ENCODE measurements at places on chromosomes 11 and 22.

GRCh38 chr11:111745719-111746504 is 20.3 kb downstream of the PPP2R1B start:
- DNase-seq: no peak

DNA sequence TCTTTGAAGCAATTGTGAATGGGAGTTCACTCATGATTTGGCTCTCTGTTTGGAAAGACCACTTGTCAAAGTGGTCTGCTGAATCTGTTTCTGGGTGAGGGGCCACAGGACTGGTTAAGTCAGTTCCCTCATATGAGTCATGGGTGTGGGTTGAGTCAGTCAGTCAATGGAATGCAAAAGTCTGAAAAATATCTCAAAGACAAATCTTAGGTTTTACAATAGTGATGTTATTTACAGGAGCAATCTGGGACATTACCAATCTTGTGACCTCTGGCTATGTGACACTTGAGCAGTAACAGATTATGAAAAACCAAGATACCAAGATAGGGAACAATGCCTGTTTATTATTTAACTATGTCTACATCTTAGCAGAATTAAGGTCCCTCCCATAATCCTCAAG is 311.6 kb downstream of the AASDHPPT start:
- DNase-seq: no peak

GRCh38 chr11:100469835-100470234 is 217.3 kb upstream of the ARHGAP42 start:
- DNase-seq: no peak

DNA sequence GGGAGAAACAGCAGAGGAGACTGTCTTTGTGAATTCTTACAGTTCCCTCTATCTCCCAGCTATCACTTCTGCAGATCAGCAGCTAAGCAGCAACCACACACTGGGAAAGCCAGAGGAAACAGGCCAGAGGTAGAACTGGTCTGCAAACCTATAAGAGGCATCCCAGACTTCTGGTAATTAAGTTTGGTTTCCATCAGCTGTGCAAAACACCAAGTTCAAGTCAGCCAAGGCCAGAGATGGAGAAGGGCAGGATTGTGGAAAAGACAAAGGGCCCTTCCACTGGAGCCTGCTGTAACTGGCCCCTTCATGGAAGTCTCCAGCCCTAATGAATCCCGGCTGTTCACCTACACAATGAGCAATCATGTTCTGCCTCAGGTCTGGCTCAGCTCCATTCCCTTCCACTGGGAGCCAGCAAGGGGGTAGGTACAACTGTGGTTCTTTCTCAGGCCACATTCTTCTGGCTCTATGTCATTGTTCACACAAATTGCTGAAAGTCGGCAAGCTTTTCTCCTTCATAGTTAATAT is 4.6 kb upstream of the PAMR1 start:
- no peak for DNase-seq

DNA sequence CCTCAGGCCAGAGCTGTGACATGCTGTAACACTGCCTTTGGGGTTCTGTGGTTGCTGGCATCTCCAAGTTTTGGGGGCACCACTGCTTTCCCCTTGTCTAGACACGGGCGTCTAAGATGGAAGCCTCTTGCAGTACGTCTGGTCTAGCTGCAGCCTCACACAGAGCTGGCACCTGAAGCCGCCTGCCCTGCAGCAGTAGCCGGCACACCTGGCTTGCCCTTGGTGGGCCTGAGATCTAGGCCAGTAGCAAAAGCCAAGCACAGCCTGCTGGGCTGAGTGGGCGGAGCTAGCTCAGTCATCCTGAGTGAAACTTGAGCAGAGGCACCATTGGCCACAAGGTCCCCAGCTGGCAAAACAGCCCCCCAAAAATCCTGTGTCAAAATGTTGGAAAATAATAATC is 154.2 kb downstream of the DLG2 start:
- no peak for DNase-seq

DNA sequence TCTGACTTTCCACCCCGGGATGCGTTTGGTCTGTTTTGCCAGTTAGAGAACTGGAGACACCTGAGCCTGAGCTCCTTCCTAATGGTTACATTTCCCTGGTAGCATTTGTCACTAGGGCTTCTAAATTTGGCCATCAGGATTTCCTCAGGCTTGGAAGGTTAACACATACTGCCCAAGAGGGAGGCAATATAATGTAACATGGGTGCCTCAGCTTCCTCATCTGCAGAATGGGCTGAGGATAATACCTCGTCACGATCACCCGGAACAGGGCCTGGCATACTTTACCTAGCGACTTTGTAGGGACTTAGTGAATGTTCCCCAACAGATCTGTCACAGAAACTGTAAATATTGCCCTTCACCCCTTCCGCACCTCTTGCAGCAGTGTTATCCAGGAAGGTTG is 11.3 kb downstream of the IL17RA start:
- no peak for DNase-seq

DNA sequence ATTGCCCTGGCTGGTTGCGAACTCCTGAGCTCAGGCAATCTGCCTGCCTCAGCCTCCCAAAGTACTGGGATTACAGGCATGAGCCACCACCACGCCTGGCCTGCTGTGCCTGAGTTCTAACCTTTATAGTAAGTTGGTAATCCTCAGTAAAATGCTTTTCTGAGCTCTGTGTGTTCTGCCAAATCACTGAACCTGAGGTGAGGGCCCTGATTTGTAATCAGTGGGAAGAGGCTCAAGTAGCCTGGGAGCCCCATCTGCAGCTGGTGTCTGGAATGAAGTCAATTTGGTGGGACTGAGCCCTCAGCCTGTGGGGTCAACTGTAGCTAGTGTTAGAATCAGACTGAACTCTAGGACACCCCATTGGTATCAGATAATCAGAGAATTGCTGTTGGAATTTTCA is 72.6 kb upstream of the PARVG start:
- no peak for DNase-seq

GRCh38 chr11:73316422-73316821 is 8.3 kb downstream of the ARHGEF17 start:
- no peak for DNase-seq

- DNase-seq: no peak
Measured at GRCh38 chr11:33151399-33151798, 9.9 kb downstream of the CSTF3 start.

- DNase-seq: no peak
Measured at GRCh38 chr22:21837248-21837979, 30.0 kb downstream of the MAPK1 start.

Measured in GM12865 (cell line).